ENCODE measurements at places on chromosomes 16 and 17. TPM values are rescaled to one million over a fixed set of nuclear protein-coding genes. Genes with fewer than 3 reads are reported as not detected.

MYL4 gene
- total RNA-seq = 1.1 TPM

GRCh38 chr17:15381707-15382106, 40.3 kb upstream of the TEKT3 start:
- no peak for DNase-seq
- no peak overlapping the region for H3K4me3 ChIP-seq
- peaks cover 10% of the 10 kb centered on the region for H3K4me1 ChIP-seq

- H3K27me3 ChIP-seq = peaks cover 14% of the 10 kb centered on the region
- H3K36me3 ChIP-seq = no peaks in the 10 kb centered on the region
- no peak for DNase-seq
- H3K4me3 ChIP-seq = no peak overlapping the region
These were observed 1.7 kb upstream of the DPH1 start for GRCh38 chr17:2028234-2028614.

DNA sequence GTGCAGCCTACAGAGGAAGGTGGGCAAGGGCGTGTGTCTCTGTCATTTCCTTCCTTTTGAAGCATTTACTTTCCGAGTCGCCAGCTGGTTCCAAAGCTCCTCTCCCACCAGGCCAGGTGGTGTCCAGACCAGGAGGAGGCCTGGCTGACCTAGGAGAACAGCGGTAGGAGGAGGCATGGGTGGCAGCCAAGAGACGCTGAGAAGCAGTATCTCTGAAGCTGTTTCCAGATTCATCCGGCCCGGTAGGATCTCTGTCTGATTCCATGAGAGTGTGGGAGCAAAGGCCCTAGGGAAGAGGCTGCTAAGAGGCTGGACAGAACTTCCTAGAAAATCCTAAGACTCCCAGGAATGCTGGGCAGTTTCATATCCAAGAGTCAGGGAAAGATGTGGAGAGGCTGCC, 20.3 kb downstream of the MEOX1 start:
- no peak overlapping the region for H3K27ac ChIP-seq
- DNase-seq = no peak
- H3K4me3 ChIP-seq = no peak overlapping the region
- peaks cover 11% of the 10 kb centered on the region for H3K27me3 ChIP-seq
- peaks cover 11% of the 10 kb centered on the region for H3K4me1 ChIP-seq

DNA sequence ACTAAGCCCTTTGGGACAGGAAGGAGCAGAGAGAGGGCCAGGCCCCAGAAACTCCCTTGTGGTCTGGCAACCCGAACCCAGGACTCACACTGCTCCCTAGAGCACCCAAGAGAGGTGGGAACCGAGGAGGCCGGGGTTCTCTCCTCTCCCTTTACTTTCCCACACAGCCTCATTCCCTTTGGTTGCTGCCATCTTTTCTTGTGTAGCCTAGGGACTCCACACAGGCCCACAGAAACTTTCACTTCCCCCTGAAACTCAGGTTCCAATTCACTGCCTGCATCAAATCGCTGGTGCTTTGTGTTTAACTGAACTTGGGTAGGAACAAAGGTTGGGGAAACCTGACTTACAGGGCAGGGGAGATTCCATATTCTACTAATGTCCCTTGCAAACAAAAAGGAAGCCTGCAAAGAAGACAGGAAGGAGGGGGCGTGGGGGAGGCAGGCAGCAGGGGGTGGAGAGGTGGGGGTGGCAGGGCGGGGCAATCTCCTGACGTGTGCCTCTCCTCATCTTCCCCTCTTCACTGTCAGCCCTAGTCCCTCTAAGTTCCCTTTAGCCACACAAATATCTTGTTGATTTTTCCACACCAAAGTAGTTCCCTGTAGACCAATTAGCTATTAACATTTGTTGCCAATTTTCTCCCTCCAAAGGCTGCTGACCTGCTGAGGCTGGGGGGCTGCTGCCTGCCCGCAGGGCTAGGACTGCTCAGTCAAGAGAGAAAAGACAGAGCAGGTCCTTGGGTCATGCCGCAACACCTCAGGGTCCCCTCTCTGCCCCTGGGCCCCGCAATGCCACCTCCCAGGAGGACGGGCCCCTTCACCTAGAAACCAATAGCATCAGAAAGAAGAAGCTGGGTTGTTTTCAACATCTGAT, 8.0 kb downstream of the ST3GAL2 start:
- peaks cover 3% of the 10 kb centered on the region for H3K36me3 ChIP-seq
- peak overlapping the region; percentile 96 for H3K27ac ChIP-seq
- H3K4me3 ChIP-seq = peak overlapping the region; percentile 40
- DNase-seq = no peak
- H3K4me1 ChIP-seq = peaks cover 57% of the 10 kb centered on the region

GRCh38 chr16:85354686-85355514, 242.6 kb upstream of the CIBAR2 start:
- H3K4me1 ChIP-seq = peaks cover 14% of the 10 kb centered on the region
- H3K27ac ChIP-seq = no peak overlapping the region
- no peak overlapping the region for H3K4me3 ChIP-seq
- H3K27me3 ChIP-seq = no peaks in the 10 kb centered on the region
- no peak for DNase-seq

TEKT1 gene
- total RNA-seq = not detected

- H3K4me1 ChIP-seq = peaks cover 3% of the 10 kb centered on the region
- no peak for DNase-seq
- peaks cover 93% of the 10 kb centered on the region for H3K27me3 ChIP-seq
- H3K4me3 ChIP-seq = no peak overlapping the region
- H3K36me3 ChIP-seq = no peaks in the 10 kb centered on the region
These were observed 3.9 kb upstream of the MT1B start for GRCh38 chr16:56647641-56648431.

GRCh38 chr16:48911700-48912099, 301.7 kb upstream of the N4BP1 start:
- H3K36me3 ChIP-seq = no peaks in the 10 kb centered on the region
- H3K4me3 ChIP-seq = no peak overlapping the region
- H3K27me3 ChIP-seq = peaks cover 42% of the 10 kb centered on the region
- no peak for DNase-seq
